ENCODE measurements at places on chromosomes 3 and 15.

DNA sequence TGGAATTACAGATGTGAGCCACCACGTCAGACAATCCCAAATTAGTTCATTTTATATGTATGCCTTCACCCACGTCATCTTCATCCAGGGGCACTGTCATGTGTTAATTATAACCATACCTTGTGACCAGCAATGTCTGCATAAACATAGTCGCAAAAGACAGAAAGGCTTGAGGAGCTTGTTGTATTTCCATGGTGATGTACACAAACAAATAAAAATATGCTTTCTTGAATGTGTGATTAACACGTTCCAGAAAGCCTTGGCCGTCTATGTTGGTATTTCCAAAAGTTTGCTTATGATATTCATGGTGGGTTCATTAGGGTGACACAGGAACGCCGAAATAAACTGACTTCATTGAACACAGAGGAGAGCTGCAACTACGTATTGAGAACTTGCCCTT, 524.7 kb upstream of the ZNF717 start:
- no peak for DNase-seq

- no peak for DNase-seq
These were observed 591.5 kb downstream of the ZNF385D start for GRCh38 chr3:21159543-21159906.

DNA sequence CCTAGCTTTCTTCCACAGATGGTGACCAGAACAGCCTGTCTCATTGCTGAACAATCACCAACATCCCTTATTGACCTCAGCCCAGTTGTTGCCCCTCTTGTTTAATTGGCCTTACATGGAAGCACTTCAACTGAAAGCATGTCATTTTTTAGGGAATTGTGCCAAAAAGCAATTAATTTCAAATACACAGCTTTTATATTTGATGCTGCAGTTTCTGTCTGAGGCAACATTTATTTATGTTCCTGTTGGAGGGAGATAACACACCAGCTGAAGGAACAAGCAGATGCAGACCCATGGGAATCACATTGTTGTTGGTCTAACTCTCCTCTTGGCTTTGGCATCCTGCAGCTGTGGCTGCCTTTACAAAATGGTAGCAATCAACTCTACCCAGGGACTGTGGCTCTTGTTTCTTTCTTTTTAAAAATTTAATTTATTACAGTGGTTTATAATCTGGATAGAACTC, 498.1 kb upstream of the RGMA start:
- no peak for DNase-seq

- no peak for DNase-seq
These were observed 15.3 kb upstream of the XXYLT1 start for GRCh38 chr3:195286115-195286872.

DNA sequence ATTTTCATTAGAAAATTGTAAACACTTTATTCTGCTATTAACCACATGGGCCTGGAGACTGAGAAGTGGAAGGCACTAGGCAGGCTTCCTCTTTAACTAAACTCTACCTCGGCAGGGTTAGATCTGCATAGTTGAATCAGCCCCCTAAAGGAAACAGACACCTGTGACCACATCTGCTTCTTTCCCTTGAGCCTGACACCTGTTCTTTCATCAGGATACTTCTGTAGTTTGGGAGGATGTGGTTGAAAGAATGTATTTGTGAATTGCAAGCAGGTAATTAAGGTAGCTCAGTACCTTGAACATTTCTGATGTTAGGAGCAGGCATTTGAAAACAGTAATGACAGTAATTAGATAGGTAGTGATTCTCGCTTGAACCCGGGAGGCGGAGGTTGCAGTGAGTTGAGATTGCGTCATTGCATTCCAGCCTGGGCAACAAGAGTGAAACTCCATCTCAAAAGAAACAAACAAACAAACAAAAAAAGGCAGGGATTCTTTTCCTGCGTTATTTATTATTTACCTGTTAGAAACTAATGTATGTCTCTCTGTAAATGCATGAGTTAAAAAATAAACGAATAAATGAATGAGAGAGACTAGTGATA, 468.5 kb downstream of the NLGN1 start:
- no peak for DNase-seq

GRCh38 chr3:176587089-176587488, 610.2 kb downstream of the TBL1XR1 start:
- no peak for DNase-seq

- no peak for DNase-seq
These were observed 106.7 kb downstream of the GABRB3 start for GRCh38 chr15:26665957-26666791.

DNA sequence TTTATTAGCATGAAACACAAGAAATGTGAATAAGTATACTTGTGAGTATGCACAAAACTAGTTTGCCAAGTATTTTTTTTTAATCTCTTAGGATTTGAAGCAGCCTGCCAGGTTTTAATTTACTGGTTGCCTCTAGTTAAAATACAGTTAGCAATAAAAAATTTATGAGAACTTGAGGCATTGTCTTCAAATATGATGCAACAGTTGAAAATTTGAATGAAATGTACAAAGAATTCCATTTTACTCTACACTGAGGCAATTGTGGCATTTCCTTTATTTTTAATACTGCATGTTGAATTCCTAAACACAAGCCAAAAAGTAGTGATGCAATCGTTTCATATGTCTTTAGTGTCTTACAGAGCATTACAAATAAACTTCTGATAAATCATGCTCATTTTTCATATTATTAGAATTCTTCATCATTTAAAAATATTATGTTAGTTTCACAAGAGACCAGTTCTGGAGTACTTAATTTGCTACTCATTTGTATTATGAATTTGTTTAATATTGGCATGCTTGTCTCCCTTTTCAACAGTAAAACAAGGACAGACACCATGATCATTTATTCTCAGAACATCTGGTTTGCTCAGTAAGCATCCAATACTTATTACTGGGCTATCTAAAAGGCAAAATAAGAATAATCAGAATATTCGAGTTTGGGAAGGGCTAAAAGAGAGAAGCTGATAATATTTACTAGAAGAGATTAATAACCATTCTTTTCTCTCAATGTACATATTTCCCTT, 124.8 kb upstream of the PTX3 start:
- no peak for DNase-seq
